ENCODE measurements at places on chromosomes 7 and 10. TPM values are rescaled to one million over a fixed set of nuclear protein-coding genes. Genes with fewer than 3 reads are reported as not detected.

Gene C7orf57
- polyA plus RNA-seq: not detected

Gene DMBT1
- polyA plus RNA-seq: not detected

Gene NODAL
- not detected for polyA plus RNA-seq

Gene TMEM176B
- polyA plus RNA-seq: 1.0 TPM

Gene MYOZ1
- not detected for polyA plus RNA-seq
